ENCODE measurements at places on chromosomes 7 and 10.

DNA sequence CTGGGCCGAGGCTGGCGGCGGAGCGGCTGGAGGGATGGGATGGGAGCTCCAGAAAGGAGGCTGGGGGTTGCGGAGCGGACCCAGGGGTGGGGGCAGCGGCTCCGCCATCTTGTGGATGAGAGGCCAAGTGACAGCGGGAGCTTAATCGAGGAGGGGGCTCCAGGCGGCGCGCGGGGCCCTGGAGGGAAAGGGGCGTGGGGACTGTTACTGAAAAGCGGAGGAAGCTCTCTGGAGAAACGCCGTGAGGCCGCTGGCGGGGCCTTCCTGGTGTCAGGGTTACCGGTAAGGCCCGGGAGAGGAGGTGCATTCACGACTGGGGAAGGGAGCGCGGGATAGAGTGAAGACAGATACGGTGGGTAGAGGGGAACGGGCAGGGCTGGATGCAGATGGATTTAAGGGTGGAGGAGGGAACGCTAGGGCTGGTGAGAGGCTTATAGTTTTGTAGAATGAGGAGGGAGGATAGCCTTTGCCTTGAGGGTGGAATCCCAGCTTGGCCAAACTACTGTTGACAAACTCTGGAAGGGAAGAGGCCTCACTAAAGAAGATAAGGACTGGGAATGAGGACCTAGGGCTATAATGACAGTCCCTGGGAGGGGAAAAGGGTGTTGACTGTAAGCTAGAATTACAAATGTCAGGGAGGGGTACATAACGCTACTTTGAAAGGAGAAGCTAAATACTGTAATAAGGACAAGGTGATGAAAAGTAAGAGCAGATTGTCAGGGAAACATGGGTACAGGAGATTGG, 535 bp downstream of the BTRC start:
- no peak for DNase-seq

DNA sequence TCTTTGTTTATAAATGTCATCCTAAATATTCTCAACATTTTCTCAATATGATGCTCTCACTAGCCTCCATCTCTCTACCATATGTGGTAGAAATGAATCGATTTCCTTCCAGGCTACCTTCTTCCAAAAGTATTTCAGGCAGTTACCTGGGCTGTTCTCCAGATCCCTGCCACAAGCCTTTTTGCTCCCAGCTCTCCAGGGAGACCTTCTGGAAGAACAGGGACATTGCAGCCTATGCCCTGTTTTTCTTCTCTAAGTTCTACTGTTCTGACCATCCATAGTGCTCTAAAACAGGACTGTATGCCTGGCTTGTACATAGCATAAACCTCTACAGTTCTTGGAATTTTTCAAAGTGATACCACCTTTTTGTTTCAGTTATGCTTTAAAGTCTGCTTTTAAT, 552.8 kb downstream of the ANKRD7 start:
- DNase-seq, result no peak

- no peak for DNase-seq
These were observed 82.0 kb downstream of the DOCK4 start for GRCh38 chr7:112124061-112124766.

DNA sequence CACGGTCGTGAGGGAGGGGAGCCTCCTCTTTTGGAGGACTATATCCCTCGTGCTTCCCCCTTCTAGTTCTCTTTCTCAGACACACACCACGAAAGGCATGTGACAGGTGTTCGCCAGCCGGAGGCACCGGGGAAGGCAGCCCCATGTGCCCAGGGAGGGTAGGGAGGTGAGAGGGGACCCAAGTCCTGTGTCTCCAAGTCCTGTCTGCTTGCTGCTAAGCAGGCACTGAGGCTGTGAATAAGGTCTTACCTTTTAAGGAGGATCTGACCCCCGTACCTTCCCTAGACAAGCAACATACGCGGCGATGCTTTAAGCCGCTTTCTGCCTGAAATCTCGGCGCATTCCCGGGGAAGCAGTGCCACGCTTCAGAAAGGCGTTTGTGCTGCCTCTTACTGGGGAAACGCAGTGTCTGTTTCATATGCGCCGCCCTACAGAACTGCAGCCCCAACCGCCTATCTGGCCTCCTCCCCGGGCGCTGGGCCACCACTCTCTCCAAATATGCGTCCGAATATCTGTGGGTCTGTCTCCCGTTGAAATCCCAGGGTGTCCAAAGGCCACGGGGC, 770 bp downstream of the PLXNA4 start:
- DNase-seq, result peak; percentile 30

- no peak for DNase-seq
These were observed 206.2 kb upstream of the YAE1 start for GRCh38 chr7:39360038-39360437.

- no peak for DNase-seq
These were observed 234.9 kb downstream of the EBF3 start for GRCh38 chr10:129728905-129729795.

GRCh38 chr7:24882989-24883621, 96.9 kb downstream of the OSBPL3 start:
- DNase-seq, result no peak

DNA sequence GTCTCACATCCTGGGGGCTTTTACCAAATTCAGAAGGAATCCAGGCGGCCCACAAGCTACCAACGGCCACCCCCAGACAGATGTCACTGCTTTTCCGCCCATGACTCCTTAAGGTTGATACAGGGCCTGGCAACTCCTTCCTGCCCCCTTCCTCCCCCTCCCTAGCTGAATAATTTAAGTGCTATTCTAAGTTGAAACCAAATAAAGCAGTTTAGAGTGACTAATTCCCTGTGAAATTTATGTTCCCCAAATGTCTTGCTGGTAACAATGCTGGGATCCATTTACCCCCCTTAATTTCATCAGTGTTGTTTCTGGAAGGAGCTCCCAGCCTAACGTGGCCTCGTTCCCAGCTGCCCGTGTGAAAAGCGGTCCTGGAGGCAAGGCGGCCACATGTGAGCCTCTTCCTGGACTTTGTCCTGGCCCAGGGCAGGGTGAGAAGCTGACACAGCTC, 109.6 kb downstream of the TMEM130 start:
- DNase-seq, result no peak

DNA sequence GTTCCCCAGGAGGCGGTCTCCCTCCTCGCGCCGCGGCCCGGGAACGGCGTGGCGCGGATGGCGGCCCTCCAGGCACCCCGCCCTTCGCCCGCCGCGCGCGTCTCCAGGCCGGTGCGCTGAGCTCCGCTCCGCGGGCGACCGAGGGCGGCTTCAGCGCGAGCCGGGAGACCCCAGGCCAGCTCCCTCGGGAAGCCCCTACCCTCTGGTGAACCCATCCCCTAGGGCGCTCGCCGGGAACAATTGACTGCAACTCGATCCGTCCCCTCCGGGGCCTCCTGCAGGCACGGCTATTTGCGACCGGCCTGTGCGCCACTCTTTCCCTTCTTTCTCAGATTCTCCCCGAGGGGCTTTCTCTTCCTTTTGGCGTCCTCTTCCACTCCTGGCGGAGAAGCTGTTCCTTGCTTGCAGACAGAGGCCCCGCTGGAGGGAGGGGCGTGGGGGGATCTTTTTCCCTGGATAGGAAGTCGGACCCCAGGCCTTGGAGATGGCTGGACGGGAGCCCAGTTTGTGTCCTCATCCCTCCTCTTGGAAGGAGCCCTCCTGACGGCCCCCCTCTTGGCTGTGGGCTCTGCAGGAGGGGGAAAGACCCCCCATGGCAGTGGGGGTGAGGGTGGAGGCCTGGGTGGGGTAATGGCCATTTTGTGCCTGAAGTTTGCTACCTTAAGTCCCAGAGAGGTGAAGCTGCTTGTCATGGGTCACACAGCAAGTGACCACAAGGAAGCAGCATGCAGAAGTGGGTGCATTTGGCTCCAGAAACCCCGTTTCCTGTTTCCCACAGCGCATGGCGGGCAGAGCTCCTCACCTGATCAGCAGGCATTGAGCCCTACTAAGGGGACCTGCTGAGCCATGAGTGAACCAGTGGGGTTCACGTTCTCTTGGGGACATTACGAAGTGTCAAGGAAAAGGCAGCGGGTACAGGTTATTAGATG, 171.2 kb upstream of the TNRC18 start:
- no peak for DNase-seq

DNA sequence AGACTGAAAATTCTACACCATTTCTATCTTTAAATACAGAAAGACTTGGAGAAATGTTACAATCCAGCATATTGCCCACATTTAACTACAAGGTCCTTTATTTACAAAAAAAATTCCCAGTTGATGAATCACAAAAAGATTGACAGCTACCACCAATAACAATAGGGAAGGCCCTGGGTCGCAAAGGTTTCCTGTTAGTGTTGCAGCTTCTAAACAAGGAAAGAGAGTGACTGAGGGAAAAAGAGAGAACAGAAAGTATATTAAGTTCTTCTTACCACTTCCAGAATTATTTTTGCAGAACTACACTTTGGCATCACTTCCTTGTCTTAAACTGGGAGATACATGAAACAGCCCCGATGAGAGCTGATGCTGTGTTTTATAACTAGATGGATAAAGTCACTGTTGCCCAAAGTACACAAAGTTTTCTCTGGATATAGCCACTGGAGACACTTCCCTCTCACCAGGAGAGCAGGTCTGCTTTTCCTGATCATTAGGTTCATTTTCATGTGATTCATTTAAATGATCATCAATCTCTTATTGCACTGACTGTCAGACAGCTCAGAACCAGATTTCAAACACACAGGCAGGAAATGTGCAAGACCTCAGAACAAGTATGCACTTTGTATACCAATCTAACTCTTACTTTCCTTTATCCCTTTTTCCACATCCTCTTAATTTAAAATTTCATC, 57.0 kb downstream of the SHTN1 start:
- DNase-seq, result no peak

- DNase-seq, result no peak
These were observed 1.9 kb downstream of the MIOS start for GRCh38 chr7:7568553-7568952.

DNA sequence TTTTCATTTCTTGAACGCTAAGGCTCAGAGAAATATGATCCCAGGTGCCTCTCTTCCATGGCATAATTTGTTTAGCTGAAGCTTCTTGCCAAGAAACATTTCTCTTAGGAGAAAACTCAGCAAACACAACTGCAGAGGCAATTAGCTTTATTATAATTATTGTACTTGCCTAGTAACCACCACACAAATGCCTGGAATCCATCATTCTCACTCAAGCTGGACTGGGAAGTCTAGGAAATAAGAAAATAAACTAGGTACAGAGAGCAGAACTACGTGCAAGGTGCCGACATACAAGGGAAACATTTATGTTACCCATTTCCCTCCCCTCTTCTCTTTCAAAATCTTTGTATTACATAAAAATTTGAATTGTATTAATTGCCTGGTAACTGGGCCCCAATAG, 15.1 kb downstream of the SLC35B4 start:
- DNase-seq, result no peak

GRCh38 chr7:60706-61105, 131.7 kb upstream of the FAM20C start:
- DNase-seq, result no peak

DNA sequence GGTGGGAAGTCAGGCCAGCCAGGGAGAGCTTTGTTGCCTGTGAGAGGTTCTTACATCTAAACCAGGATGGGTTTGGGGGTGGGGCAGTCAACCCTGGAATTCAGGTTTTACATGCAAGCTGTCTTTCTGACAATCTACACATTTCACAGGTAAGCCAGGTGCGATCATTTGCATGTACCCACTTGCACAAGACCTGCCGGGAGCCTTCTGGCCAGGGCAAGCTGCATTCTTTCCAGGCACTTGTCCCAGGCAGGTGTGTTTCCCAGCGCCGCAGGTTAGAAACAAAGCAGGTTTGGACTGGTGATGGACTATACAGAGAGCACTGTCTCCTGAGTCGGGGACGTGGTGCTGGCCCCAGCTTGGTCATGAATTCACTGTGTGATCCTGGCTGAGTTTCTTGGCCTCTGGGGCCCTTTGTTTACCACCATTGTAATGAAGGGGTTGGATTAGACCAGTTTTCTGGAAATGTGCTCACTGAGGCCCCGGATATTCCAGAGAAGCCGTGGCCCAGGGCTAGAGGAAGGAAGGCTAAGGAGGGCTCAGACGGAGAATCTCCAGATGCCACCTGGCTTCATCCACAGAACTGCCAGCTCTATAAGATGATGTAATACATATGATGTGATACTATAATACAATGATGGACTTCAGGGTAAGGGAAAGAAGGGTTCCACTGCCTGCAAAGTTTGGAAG, 205.2 kb upstream of the SVIL start:
- DNase-seq, result no peak

GRCh38 chr7:93203496-93203895, 22.8 kb downstream of the HEPACAM2 start:
- no peak for DNase-seq

- DNase-seq, result no peak
These were observed 19.4 kb upstream of the TNS3 start for GRCh38 chr7:47601119-47601880.

DNA sequence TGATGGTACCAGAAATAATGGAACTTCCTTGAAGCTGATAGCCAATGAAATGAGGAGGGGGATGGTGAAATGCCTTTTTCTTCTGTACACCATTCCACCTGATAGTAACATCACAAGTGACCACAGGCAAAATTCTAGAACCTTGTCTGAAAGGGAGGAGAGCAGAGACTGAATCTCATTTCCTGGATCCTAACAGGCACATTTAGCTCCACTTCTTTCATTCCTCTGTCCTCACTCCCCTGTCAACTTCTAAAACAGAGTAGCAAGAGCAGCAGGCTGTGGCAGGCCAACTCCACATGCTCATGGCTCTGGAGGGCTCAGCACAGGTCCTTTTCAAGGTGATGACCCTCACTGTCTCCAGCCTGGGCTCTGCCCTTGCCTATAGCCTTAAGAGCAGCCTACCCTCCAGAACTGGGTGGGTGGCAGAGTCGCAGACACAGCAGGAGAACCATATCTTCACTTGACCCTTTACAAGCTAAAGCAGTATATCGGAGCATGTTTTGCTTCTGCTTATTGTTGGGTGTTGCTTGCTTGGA, at the start of gene LRRC18:
LRRC18 (minus strand) TSS at position 51 of the 536 bp plus-strand sequence. CDS start 25,685 bp downstream, outside the sequence.
- no peak for DNase-seq

GRCh38 chr10:70234668-70235447, 1.6 kb upstream of the PPA1 start:
- DNase-seq, result no peak

DNA sequence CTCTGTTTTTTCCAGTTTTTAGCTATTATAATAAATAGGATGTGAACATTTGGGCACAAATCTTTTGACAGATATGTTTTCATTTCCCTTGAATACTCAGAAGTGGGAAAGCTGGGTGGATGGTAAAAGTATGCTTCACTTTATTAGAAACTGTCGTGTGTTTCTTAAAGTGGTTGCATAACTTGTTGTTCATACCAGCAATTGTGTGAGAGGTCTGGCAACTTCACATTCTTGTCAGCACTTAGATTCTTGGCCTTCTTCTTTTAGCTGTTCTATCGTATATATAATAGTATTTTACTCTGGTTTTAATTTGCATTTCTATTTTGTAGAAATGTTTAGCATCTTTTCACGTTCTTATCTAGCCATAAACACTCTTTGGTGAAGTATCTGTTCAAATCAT, 894.4 kb downstream of the KCNMA1 start:
- no peak for DNase-seq

DNA sequence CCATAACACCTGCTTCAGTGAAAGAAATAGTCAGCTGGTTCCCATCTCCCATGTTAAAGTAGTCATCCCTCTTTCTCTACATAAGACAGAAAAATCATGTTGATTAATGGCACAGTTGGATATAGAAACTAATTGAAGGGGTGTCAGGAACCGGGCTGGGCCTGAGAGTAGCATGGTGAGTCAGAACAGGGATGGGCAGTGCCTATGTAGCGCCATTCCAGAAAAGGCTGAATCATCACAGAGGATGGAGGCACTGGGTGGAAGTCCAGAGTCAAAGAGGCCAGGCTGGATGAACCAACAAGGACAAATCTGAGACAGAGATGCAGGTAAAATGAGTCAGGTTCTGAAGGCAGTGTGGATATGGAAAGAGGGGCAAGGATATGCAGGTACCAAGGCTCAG, 201.2 kb downstream of the LHFPL3 start:
- no peak for DNase-seq

- DNase-seq, result no peak
These were observed 78.6 kb upstream of the DYNC1I1 start for GRCh38 chr7:95693551-95694333.

All from NCI-H187 (cell line).